NCI-H226 (cell line): ENCODE measurements at places on chromosomes 4 and X.

DNA sequence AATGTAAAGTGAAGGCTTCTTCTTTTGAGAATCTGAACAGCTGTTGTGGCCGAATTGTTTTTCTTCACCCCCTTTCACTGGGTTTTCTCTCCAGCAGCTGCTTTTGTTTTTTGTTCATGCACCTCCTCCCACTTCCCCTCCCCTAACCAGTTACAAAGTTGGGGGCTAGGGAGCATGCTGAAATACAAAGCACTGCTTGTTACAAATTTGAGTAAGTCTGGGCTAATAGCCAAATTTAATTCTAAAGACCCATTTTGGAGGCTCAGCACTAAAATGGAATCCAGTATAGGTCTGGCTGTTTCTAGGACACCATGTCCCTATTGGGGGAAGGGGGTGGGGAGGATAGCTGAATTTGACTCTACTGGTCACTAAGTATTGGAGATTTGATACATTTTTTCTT is 89.2 kb upstream of the GPM6B start:
- no peak for DNase-seq

DNA sequence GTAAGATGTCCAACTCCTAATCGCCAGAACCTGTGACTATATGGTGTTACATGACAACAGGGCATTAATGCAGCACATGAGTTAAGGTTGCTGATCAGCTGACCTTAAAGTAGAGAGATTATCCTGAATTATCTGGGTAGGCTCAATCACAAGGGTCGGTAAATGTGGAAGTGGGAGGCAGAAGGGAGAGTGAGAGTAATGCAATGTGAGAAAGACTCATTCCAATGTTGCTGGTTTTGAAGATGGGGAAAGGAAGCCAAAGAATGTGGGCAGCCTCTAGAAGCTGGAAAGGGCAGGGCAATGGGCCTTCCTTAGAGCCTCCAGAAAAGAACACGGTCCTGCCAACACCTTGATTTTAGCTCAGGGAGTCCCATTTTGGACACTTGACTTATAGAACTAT is 67.4 kb downstream of the STX18 start:
- peak; percentile 59 for DNase-seq

- no peak for DNase-seq
These were observed 469.7 kb upstream of the FGF16 start for GRCh38 chrX:76977452-76977851.

DNA sequence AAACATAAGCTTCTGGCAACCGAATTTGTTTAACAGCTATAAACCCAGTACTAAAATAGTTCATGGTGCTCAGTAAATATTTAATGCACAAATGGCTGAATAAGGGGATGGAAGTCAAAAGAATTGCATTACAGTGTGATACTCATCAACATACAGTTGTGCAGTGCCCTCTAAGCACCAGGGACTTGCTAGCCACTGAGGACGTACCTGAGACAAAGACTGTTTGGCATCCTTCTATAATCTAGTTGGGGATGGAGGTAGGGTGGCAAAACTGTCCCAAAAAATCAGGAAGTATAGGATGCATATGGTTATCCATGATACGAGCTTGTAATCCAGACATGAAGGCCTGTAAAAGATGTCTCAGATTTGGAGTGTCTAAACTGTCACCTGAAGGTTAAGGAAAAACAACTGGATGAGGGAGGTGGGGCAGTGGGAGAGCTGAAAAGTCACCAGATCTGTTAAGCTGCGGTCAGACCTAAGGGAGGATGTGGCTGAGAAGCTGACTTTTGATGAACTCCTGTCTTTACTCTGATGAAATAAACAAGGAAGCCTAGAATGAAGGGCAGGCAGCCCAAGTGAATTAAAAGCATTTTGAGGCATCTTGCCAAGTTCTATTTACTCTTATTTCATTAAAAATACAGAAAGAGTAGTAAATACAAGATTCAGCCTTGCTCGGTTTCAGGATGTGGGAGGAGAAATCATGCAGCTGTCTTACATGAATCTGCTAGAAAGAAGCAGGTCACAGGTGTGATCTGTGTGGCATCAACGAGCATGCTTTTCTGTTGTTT is 12.0 kb upstream of the CD38 start:
- DNase-seq = no peak

DNA sequence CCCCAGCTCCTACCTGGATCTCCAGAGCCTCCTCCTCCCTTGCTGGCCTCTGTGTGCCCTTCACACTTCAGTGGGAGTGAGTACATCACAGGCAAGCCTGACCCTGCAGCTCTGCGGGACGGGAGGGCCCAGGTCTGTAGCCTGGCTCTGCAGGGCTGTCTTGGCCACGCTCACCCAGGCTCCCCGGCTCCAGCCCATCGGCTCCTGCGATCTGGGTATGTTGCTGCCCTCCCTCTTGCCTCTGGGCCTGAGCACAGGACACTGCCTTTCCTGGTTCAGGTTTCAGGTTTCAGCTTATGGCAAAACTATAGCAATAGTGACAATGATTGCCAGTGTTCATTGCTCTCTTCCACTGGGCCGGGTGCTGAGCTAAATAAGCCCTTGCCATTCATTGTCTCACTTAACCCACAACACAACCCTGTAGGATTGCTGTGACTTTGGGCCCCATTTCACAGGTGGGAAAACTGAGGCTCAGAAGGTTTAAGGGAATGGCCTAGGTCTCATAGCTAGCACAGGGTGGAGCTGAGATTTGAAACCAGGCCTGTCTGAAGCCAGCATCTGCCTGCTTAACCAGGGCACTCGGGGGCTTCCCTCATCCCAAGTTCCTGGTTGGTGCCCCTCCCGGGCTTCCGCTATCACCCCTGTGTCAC is 44.6 kb upstream of the SORCS2 start:
- no peak for DNase-seq

DNA sequence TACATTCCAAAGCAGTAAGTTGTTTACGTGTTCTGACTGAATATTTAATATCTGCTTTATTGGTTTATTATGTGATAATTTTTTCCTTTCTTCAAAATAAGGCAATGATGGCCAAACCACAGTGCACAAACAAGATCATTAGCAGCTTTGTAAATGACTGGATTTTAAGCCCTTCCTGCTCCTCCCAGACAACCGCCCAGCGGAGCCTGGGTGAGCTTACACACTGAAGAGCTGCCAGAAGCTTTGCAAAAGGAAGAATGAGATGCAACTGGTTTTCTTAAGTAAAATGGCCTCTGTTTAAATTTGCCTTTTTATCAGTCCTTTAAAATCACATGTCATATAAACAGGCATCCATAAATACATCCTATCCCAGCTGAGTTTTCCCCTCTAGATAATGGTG is 52.2 kb downstream of the SPARCL1 start:
- DNase-seq = no peak

DNA sequence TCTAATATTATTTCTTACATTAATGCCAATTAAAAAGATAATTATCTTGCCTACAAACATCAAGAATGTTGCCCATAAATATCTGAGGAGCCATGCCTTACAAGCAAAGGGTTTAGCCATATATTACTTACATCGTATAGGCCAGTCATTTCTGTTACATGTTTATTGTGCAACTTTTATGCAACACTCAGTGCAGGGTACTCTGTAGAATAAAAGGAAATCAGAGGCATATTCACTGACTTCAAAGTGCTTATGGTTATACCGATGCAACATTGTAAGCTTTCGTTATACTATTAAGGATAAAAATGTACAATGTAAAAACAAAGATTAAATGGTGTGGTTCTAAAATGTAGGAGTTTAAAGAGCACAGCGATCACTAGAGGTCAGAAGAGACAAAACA is 315.9 kb downstream of the PCDH10 start:
- no peak for DNase-seq

DNA sequence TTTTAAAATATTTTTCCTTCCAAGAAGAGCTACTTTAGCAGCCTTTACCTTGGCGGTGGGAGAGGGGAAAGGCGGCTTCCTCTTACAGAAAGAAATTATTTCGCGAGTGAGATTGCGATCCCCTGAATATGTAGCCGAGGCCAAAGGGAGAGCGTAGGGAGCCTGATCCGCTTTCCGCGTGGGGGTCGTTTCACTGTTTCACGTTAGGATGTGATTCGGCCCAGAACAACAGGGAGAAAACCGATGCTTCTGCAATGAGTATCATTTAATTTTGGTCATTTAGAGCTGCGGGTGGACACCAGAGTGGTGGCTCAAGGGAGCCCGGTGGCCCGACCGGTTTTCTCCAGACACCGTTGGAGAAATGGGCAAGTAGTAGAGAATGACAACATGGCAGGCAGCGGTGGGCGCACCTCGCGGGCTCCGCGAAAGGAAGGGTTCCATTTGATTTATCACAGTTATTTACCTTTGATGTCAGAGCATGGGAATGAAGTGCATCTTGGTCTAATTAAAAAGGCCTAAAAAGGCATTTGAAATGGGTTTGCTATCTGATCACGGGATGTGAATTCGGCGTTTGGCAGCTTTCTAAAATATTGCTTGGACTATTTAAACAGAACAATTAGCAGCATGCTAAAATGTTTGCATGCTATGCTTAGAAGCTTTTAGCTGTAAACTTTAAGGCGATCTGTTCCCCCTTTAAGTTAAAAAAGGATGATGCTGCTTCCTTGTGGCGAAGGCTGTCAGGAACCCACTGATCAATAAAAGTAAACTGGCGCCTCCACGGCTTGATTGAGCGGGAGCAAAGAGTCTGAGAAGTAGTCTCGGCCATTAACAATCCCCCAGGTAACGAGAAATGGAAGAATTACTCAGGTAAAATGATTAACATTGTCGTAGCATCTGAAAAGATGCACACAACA is 2.0 kb upstream of the PCDH19 start:
- DNase-seq = no peak

- peak; percentile 6 for DNase-seq
These were observed 9.9 kb upstream of the PI4K2B start for GRCh38 chr4:25223802-25224375.

DNA sequence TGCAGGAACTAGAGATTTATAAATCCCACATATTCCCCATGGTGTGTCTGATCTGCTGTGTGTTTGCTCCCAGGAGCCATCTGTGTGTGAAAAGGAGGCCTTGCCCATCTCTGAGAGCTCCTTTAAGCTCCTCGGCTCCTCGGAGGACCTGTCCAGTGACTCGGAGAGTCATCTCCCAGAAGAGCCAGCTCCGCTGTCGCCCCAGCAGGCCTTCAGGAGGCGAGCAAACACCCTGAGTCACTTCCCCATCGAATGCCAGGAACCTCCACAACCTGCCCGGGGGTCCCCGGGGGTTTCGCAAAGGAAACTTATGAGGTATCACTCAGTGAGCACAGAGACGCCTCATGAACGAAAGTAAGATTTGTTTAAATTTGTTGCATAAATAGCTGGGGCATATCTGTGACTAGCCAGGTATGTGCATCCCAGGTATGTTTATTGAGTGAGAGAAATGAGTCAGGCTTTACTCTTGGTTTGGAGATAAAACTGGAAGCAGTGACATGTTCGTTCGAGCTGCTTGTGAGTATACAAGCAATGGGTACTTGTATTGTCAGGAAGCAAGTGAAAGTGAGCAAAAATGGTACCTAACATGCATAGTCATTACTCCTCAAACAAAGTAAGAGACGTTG is 89.5 kb downstream of the PTTG2 start:
- DNase-seq = no peak
